Esophagus muscularis mucosa (tissue), 4 donors: ENCODE measurements at places on chromosomes 6 and 20.
A peak's percentile ranks its signal among the peaks of the same experiment; 100 is the strongest.

- DNase-seq = peak; percentile 91
These were observed 104.9 kb upstream of the NXT1 start for GRCh38 chr20:23245553-23246181.

DNA sequence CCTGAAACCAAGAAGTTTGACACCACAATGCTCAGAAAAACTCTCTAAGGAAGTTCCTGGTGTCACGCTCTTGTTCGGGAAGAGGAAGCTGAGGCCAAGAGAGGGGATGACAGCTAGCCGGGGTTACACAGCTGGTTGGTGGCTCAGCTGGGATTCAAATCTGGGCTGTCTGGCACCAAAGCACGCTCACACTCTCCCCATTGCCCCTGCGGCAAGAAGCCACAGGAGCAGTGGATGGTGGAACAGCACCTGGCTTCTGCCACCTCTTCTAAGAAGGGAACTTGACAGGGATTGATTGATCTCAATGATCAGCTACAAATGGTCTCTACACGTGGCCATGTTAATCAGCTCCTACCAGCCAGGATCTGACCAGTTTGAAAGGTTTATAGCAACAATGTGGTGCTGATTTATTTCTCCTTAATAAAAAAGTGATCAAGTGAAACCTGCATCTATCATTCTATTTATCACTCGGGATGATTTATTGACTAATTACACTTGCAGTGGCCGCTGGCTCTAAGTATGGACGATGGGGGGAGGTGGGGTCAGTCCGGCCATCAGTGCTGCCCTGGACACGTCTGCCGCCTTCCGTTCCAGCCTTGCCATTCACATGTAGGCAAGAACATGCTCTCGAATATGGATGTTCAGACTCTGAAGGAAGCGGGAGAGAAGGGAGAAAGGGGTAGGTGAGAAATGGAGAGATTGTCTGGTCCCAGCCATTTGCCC, 71.9 kb upstream of the TOP1 start:
- peak; percentile 82 for DNase-seq

GRCh38 chr6:70241031-70241430, 61.9 kb downstream of the COL9A1 start:
- no peak for DNase-seq

- no peak for DNase-seq
These were observed 95.7 kb downstream of the SLC24A3 start for GRCh38 chr20:19308146-19308545.

DNA sequence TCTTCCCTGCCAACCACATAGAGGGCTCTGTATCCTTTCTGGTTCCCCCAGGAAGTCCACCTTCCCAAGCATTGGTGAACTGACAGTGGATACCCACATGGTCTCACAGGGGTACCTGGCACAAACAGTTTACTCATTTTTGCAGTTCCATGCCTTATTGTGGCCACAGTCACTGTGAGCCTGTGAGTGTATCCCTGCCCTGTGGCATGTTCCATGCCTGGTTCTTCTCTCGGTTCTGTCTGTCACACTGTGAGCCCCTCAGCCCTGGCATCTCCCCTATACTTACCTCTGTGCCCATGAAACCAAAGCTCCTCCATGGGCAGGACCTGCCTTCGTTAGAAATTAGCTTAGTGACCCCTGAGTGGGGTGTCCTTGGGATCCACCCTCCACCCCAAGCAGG, 107.8 kb downstream of the TOX2 start:
- DNase-seq = no peak

DNA sequence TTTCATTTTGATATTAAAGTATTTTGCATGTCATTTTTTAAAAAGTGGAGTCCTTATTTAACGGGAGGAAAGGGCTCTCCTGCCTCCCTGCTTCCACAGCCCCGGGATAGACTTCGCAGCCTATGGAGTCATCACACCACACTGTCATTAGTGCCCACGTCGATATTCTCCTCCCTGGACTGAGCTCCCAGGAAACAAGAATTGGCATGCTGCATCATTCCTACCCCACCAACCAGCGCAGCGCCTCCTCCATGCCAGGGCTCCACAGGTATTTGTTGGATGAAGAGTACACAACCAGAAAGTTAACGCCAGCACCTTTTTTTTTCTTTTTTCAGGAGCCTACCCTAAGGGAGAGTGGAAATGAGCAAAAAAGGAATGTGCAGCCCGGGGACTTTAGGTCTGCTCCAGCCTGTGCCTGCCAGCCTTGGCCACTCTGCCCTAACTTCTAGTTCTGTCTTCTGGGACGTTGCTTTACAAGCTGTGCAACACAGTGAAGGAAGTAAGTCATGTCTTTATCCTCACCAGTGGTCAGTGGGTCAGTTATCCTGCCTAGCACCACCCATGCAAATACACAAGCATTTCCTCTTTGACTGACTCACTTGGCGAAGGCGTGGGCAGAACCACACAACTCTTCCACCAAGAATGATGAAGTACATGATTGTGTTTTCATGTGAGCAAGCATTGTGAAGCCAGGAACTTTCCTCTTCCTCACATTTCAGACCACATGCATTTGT, 180.7 kb upstream of the UST start:
- DNase-seq = no peak

GRCh38 chr6:22079783-22080182, 217.1 kb downstream of the PRL start:
- no peak for DNase-seq

GRCh38 chr20:10040070-10040975, 5.5 kb downstream of the ANKEF1 start:
- no peak for DNase-seq

- peak; percentile 92 for DNase-seq
These were observed 435 bp upstream of the ZNF322 start for GRCh38 chr6:26660000-26660361.

- no peak for DNase-seq
These were observed 184.8 kb upstream of the SASH1 start for GRCh38 chr6:148157841-148158240.

DNA sequence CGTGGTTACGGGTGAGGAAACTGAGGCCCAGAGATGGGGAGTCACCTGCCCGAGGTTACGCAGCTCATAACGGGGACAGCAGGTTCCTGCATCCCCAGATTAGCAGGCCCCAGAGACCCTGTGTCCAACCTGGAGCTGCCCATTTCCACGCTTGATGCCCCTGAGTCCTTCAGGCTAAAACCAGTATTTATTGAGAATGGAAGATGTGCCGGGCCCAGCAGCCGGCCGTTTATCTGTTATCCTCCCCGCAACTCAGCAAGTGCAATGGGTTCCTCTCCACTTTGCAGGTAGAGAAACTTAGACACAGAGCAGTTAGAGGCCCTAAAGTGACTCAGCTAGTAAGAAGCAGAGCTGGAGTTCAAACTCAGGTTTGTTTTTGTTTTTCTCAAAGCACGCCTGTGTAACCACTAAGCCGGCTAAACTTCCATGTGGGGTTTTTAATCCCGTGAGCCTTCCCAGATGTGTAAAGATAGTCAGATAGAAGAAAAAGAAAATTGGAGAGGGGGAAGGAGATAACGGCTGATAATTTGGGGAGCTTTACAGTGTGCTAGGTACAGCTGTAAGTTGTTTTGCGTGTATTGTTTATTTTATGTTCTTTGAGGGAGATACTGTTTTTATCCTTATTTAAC, 775 bp downstream of the PFDN4 start:
- DNase-seq = no peak

DNA sequence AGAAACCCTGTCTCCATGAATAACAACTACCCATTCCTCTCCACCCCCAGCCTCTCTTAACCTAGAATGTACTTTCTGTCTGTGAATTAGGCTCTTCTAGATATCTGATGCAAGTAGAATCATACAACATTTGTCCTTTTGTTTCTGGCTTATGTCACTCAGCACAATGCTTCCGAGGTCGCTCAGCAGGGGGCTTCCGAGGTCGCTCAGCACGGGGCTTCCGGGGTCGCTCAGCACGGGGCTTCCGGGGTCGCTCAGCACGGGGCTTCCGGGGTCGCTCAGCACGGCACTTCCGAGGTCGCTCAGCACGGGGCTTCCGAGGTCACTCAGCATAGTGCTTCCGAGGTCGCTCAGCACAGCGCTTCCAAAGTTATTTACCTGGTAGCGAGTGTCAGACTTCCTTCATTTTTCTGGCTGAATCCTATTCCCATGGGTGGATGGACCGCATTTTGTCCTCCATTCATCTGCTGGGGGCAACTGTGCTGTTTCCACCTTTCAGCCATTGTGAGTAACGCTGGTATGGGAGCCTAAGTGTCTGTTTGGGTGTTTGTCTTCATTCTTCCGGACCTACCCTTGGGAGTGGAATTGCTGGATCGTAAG, 31.0 kb upstream of the BHLHE23 start:
- no peak for DNase-seq

GRCh38 chr6:157120534-157121232, 202.6 kb downstream of the TMEM242 start:
- DNase-seq = no peak

GRCh38 chr20:45404438-45404837, 3.7 kb upstream of the DBNDD2 start:
- no peak for DNase-seq

GRCh38 chr6:2086326-2086965, 159.0 kb downstream of the GMDS start:
- no peak for DNase-seq

- no peak for DNase-seq
These were observed 23.5 kb downstream of the DHX35 start for GRCh38 chr20:38985603-38986170.

- no peak for DNase-seq
These were observed 193.2 kb downstream of the SLC16A10 start for GRCh38 chr6:111280445-111280955.
